NCI-H1105 (cell line): ENCODE measurements at places on chromosomes 3 and 15.
A peak's percentile ranks its signal among the peaks of the same experiment; 100 is the strongest.

GRCh38 chr3:49171119-49171774 lies at the start of gene KLHDC8B:
Gene KLHDC8B, plus strand, starts transcription at chr3:49171598. Its CDS starts 1,172 bp downstream, at chr3:49172770.
- DNase-seq = peak; percentile 45

DNA sequence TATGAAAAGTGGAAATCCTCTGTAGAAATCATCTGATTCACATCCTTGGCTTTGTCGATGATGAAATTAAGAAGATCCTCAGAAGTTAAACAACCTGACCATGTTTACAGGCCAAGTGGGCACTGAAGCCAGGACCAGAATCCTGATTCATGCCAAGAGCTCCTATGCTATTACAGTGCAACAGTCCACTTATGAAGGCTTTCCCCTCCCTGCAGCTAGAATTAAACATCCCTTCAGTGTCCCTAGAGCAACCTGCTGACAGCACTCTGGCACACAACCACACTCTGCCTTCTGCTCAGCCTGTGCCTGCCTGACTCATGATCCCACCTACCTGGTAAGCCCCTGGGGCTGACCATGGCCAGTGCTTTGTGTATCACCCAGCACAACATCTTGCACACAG lies 33.8 kb downstream of the TXNRD3 start:
- DNase-seq = no peak

- DNase-seq = no peak
These were observed 308.3 kb upstream of the CCDC54 start for GRCh38 chr3:107068980-107069379.

DNA sequence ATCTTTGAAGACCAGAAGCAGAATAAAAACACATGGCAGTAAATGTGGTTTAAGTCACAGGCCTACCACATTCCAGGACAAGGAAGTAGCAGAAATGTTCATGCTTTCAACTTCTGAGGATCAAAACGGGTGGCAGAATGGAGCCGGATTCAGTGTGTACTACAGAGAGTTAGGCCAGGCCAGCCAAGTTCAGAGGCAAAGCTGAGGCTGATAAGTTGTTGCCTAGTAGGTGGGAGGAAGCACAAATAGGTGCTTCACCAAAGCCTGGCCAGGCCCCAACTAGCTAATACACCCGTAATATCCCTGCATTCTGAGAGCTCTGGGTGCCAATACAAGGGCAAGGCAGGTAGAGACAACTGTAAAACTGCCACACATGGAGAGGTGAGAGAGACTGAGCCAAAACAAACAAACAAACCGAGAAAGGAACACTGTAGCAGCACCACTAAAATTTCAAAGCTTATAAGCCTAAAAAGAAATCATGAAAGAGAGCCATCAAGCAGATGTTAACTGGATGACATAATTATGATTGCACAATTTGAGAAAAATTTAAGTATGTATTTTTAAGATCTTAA lies 156.4 kb upstream of the CBLB start:
- DNase-seq = peak; percentile 90

DNA sequence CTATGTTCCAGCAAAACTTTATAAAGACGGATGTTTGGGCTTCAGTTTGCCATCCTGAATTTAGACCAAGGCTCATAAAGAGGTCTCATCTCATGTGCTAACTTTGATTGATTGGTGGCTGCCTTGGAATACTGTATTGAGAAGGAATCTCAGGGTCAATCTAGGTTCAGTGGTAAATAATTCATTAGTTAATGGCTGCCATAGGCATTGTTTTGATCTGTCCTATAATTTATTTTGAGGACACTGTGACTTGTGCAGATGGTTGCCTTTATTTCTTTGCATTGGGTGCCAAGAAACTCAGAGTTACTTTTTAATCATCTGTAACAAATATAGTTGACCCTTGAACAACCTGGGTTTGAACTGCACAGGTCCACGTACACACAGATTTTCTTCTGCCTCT lies 159.8 kb downstream of the B3GALNT1 start:
- DNase-seq = no peak

DNA sequence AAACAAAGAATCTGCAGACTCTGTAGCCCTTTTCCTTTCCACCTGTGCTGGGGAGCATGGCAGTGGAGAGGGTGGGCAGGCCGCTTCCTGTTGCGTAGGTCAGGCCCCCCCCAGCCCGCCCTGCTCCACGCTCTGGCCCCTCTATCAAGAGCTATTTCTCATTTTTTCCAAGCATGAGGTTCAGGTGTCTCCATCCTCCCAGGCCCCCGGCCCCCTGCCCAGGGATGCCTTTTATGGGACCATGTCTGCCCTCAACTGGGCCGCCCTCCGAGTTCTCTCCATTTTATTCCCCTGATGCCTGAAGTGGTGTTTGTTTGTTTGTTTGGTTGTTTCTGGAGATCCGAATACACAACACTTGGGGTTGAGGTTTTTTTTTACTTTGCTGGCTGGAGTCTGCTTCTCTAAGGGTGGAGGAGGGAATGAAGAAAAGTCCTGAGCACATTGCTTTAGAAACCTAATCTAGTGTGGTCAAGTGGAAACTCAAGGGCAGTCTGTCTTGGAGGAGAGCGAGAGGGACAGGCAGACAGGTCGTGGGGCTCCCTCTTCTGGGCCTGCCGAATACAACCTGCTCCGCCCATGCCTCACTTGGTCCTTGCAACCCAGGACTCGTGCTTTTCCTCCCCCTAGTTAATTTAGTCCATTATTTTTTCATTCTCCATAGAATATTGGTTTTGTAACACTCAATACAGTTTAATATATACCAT lies 176.5 kb upstream of the LYSMD4 start:
- no peak for DNase-seq

- no peak for DNase-seq
These were observed 18.6 kb upstream of the DNAAF4 start for GRCh38 chr15:55526559-55527036.

- DNase-seq = no peak
These were observed 524.7 kb upstream of the MCTP2 start for GRCh38 chr15:93706495-93707292.
